NCI-H69 (cell line): ENCODE measurements at places on chromosomes 7 and 10.

DNA sequence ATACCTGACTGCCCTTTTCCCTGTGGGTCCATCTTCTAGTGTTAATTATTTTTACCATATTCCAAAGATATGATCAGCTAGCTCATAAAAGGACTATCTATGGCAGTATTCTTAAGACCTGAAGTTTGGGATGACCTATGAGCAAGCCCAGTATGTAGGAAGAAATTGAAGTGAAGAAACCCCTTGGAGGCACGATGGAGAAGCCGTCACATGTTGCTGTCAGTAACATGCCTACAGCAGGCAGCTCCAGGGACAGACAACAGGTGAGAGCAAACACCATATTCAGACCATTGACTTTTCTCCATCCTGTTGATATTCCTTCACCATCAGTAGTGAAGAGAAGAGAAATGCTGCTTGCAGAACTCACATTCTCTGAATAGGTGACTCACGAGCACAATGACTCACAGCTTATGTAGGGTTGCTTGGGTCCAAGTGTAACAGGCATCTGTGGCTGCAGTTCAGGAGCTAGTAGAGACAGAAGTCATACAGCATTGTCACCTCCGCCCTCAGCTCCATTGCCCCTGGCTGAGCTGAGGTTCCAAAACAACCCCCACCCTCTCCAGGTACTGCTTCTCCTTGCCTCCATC, 8.4 kb upstream of the LYZL2 start:
- DNase-seq = no peak

DNA sequence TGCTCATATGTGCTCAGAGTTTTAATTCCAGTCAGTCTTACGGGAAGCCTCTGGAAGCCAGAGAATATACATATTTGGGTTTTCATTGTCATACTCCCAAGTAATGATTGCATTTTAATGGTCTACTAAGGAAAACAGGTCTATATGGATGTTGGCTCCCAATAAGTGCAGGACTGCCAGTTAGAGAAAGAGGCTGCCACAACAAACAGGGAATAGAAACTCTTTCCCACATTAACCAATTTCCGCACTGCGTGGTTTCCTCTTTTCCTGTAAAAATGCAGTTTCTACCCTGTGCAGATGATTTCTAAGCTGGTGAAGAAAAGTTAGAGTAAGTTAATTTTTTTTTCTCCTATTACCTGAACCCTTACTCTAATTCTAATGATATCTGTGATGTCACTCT, 78.2 kb downstream of the CCSER2 start:
- DNase-seq = no peak

GRCh38 chr7:38775506-38776175, 133.3 kb downstream of the VPS41 start:
- DNase-seq = peak; percentile 75

- DNase-seq = no peak
Measured at GRCh38 chr7:29224726-29225125, 30.2 kb downstream of the CHN2 start.

DNA sequence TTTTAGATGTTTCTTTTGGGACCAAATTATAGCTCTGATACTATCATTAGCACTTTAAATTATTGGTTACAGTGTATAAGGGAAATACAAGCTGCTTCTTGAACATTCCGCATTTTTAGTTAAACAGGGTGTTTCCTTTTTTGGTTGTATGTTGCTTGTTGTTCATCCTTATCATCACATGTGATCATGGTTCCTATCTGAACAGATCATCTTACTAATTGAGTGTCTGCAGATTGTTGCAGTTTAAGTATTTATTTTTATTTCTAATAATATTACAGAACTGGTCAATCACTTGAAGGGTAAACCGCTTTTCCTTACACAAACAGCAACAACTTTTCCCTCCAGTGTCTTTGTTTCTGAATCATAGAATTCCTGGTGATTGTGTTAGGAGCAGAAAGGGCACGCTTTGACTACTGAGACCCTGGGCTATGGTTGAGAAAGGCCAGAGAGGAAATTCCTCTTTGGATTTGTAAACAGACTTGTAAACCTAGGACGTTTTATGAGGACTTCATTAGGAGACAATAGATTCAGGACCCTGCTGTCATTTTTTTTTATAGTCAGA, 37.2 kb downstream of the CHN2 start:
- DNase-seq = peak; percentile 31

- DNase-seq = no peak
Measured at GRCh38 chr10:86715836-86716235, 40.6 kb upstream of the BMPR1A start.

- no peak for DNase-seq
Measured at GRCh38 chr10:1860351-1860750, 123.0 kb upstream of the ADARB2 start.

DNA sequence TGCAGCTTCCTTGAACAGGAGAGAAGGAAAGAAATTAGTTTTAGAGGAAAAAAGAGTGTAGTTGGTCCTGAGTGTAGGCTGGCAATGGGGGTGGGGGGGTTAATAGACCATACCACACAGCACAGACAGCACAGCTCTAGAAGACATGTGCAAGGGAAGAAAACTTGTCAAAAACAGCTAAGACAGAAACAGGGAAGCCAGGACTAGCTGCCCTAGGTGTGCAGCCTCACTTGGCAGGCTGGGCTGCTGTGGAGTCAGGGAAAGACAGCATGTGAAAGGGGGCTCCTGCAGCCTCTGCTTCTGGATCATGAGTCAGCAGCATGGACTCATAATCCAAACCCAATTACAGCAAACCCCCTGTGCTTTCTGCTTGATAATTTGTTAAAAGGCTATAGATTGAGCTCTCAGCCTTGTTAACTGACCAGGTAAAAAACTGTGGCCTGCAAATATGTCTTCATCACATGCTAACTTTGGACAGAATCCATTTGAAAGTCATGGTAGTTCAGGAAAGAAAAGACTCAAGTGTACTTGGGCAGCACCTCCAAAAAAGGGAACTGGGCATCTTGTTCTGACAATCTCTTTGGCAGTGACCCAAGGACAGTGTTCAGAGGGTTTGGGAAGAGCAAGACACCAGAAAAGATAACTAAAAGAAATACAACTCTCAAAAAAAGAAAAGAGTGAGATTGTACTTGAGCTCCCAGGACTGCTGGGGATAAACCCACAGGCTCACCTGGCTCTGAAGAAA, 142.2 kb upstream of the VWC2 start:
- DNase-seq = no peak

GRCh38 chr7:151454932-151455530, 15.1 kb upstream of the CRYGN start:
- DNase-seq = no peak

DNA sequence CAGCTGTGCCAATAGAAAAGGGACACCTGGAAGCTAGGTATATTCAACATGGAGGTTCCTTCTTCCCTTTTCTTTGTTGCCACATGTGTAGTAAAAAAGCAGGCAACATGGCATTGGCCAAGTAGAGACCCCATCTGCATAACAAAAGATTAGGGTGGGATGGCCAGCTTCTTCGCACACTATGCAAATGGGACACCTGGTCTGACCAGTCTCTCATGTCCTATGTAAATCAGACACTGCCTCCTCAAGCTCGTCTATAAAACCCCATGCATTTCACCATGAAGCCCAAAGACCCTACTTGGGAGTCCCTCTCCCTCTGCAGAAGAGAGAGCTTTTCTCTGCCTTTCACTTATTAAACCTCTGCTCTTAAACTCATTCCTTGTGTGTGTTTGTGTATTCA, 53.9 kb downstream of the MYL10 start:
- no peak for DNase-seq

DNA sequence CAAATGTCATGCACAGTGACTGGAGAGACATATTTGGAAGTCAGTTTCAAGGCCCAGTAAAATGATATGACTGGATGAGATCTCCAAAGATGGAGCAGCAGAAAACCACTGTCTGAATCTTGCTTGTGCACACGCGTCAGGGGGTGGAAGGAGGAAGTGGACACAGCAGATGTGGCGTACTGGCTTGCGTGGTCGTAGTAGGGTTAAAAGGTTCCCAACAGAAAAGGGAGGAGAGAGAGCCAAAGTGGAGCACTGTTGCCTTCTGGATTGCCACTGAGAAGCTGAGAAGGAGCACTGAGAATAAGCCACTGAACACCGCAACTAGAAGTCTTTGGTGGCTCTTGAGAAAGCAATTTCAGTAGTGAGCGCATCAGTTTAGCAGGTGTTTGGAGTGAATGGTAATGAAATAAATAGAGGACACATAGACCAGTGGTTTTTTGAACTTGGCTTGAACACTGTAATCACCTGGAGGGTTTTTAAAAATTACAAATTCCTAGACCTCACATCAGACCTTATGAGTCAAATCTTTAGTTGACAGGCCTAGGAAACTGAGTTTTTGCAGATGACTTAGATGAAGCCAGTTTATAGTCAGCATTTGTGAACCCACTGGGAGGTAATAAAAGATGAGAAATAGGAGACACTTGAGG, 227.3 kb downstream of the PTEN start:
- no peak for DNase-seq

DNA sequence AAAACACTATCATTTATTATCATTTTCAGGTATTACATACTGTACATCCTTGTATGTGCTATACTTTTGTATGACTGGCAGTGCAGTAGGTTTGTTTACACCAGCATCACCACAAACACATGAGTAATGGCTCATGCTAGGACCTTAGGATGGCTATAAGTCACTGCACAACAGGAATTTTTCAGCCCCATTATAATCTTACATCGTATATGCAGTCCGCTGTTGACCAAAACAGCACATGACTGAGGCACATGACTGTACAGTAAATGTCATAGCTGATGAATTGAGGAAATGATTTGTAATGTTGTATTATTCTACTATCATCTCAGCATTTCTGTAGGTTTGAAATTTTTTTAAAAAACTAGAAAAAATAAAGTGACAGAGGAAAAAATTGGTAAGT, 38.6 kb downstream of the BPGM start:
- no peak for DNase-seq

DNA sequence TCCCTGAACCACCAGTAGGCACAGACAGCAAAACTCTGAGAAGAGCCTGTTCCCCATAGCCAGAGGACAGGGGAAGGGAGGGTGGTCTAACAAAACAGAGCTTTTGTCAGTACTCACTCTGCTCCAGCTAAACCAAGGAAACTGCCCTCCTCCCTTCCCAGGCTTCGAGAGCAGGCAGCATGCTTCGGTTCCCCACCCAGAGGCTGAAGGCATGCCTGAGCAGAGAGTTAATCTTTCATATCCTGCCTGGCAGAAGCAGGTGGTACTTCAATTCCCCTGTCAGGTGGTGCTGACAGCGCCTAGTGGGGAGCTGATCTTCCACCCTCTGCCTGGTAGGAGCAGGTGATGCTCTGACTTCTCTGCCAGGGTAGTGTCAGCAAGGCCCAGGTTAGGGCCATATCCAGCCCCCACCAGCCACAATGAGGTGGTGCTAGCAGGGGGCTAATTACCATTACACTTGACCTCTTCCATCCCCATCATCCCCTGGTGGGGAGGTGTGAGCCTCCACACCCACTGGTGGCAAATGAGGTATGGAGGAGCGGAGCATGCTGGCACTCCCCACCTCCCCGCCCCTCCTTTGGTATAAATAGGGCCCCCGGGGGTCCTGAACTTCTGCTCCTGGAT, 35.1 kb downstream of the SDK1 start:
- peak; percentile 83 for DNase-seq

GRCh38 chr10:22672319-22673090, 41.9 kb downstream of the PIP4K2A start:
- DNase-seq = no peak
